Heart right ventricle (tissue), 16 donors: ENCODE measurements at places on chromosomes 4 and X. TPM values are rescaled to one million over a fixed set of nuclear protein-coding genes. Genes with fewer than 3 reads are reported as not detected.

DNA sequence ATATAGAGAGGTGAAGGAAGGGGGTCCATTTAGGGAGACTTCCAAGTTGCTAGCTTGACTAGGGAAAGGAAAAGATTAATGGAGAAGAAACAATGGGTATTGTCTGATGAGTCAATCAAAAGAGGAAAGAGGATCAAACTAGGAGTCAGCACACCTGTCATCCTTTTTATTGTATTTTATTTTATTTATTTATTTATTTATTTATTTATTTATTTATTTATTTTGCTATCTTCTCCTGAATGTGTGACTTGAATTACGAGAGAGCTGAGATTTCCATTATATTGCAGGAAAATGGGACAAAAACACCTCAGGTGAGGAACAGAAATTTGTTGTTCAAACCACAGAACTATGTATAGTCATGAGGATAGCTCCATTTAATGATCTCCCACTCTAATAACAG, 58.9 kb downstream of the NUDT11 start:
- no peak overlapping the region for H3K27ac ChIP-seq
- no peaks in the 10 kb centered on the region for H3K4me1 ChIP-seq
- no peak for DNase-seq
- H3K27me3 ChIP-seq: no peaks in the 10 kb centered on the region
- H3K4me3 ChIP-seq: no peak overlapping the region

GRCh38 chrX:139850968-139851367, 81.9 kb downstream of the ATP11C start:
- no peaks in the 10 kb centered on the region for H3K36me3 ChIP-seq
- no peak overlapping the region for H3K27ac ChIP-seq
- DNase-seq: no peak
- no peaks in the 10 kb centered on the region for H3K27me3 ChIP-seq

- DNase-seq: no peak
- H3K36me3 ChIP-seq: no peaks in the 10 kb centered on the region
- H3K27ac ChIP-seq: no peak overlapping the region
These were observed 161.0 kb upstream of the GATB start for GRCh38 chr4:151921811-151922210.

DNA sequence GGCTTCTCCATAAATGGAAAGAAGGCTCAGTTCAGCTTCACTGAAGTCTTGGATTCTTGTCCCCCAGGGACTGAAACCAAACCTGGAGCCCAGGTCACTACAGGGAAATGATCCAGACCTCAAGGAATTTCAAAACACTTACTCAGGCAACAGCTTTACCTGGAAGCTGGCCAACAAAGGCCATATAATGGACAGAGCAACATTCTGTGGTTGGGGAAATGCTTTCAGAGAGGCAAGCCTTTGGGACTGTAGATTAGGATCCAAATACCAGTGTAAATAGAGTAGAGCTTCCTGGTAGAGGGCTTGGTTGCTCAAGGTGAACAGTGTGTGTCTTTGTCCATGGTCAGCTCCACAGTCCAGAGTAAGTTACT, 57.0 kb upstream of the PROM1 start:
- no peak overlapping the region for H3K4me3 ChIP-seq
- DNase-seq: no peak
- H3K36me3 ChIP-seq: no peaks in the 10 kb centered on the region
- no peak overlapping the region for H3K27ac ChIP-seq
- H3K27me3 ChIP-seq: no peaks in the 10 kb centered on the region

DNA sequence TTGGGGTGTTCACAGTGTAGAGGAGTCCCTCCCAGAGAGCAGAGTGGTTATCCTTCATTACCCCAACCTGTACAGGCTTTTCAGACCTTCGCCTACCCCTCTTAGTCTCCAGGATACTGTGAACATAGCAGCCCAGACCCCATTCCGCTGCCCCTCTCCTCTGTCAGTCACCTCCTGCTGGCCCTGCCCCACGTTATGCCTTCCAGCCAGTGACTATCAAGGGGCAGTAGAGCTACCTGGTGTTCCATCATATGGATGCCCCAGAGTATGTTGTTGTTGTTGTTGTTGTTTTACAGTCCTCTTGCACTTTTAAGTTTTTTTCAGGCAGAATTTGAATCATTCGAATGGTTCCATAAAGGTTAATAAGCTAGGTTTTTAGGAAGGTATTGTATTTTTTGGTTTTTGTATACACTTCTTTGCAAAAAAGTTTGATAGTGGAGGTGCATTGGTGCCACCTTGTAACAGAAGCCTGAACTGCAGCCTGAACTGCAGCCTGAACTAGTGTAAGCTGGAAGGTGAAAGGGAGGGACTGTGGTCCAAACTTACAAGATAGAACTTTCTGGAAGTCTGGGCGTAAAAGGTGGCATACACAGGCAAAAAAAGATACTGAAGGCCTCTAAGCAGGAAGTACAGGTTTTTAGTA, 101.4 kb upstream of the RAB40AL start:
- no peaks in the 10 kb centered on the region for H3K4me1 ChIP-seq
- no peaks in the 10 kb centered on the region for H3K36me3 ChIP-seq
- H3K4me3 ChIP-seq: no peak overlapping the region
- H3K27me3 ChIP-seq: no peaks in the 10 kb centered on the region
- H3K27ac ChIP-seq: no peak overlapping the region

Gene LANCL3
- 0.07 TPM for polyA plus RNA-seq

DNA sequence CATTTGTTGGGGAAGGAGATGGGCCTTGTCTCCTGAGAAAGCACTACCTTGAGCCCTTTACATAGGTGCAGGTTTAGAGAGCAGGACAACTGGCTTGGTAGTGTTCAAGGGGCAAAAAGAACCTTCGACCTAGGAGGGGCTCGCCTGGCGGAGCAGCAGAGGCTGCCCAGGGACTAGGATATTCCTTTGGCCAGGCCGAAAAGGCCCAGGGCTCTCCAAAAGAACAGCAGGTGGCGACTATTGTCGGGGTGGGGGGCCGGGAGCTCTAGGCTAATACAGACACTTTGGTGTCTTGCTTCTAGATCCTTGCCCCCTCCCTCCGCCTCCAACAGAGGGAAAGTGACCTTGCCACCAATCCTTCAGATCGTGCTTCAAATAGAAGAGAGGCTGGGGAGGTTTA, 7.1 kb upstream of the POU3F4 start:
- no peak overlapping the region for H3K4me3 ChIP-seq
- H3K27me3 ChIP-seq: peaks cover 10% of the 10 kb centered on the region
- H3K27ac ChIP-seq: no peak overlapping the region
- no peak for DNase-seq

Gene CT45A3
- polyA plus RNA-seq: not detected

GRCh38 chr4:27176400-27176799, 315.8 kb downstream of the STIM2 start:
- H3K36me3 ChIP-seq: no peaks in the 10 kb centered on the region
- no peak for DNase-seq
- H3K4me1 ChIP-seq: no peaks in the 10 kb centered on the region
- no peak overlapping the region for H3K4me3 ChIP-seq

GRCh38 chr4:98570151-98570797, 88.1 kb downstream of the TSPAN5 start:
- H3K4me3 ChIP-seq: no peak overlapping the region
- no peaks in the 10 kb centered on the region for H3K27me3 ChIP-seq
- no peak for DNase-seq
- peaks cover 30% of the 10 kb centered on the region for H3K4me1 ChIP-seq

- H3K27ac ChIP-seq: no peak overlapping the region
- no peaks in the 10 kb centered on the region for H3K36me3 ChIP-seq
- no peaks in the 10 kb centered on the region for H3K27me3 ChIP-seq
- no peak for DNase-seq
- H3K4me3 ChIP-seq: no peak overlapping the region
- H3K4me1 ChIP-seq: no peaks in the 10 kb centered on the region
These were observed 12.5 kb downstream of the MOB1B start for GRCh38 chr4:70914631-70915030.

Gene RBM46
- not detected for polyA plus RNA-seq

Gene FRAS1
- 1.5 TPM for polyA plus RNA-seq

Gene XAGE1B
- not detected for polyA plus RNA-seq

- no peak overlapping the region for H3K27ac ChIP-seq
- H3K4me3 ChIP-seq: no peak overlapping the region
- no peaks in the 10 kb centered on the region for H3K27me3 ChIP-seq
- no peaks in the 10 kb centered on the region for H3K36me3 ChIP-seq
- H3K4me1 ChIP-seq: no peaks in the 10 kb centered on the region
These were observed 39.9 kb upstream of the GLRA2 start for GRCh38 chrX:14489437-14489836.

DNA sequence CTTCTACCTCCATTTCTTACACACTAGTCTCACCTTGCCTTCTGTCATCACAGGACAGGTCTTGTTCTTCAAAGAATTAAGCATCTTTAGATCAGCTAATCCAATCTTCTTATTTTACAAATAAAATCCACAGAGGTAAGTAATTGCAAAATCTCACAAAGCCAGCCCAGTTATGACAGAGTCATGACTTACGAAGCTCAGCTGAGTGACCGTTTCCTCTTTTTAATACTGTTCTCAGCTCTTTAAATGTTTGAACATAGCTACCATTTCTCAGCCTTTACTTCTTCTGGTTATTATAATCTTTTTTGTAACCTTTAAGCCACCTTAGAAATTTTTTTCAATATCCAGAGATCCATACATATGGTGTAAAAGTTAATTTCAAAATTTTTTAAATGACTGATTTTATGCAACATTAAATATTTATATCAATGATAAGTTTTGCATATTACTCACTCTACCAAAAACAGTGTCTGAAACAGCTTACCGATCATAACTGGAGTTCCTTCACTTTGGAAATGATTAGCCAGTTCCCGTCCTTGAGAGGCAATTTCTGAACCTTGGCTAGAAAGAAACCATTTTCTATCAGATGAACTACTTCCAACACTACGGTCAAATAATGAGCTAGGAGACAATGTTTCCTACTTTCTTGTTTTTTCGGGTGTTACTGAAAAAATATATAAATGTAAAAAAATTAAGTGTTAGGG, 8.8 kb downstream of the ANKRD37 start:
- DNase-seq: no peak
- H3K27me3 ChIP-seq: no peaks in the 10 kb centered on the region
- H3K36me3 ChIP-seq: peaks cover 92% of the 10 kb centered on the region
- H3K4me3 ChIP-seq: no peak overlapping the region
